ENCODE measurements at places on chromosomes 5 and 9.

DNA sequence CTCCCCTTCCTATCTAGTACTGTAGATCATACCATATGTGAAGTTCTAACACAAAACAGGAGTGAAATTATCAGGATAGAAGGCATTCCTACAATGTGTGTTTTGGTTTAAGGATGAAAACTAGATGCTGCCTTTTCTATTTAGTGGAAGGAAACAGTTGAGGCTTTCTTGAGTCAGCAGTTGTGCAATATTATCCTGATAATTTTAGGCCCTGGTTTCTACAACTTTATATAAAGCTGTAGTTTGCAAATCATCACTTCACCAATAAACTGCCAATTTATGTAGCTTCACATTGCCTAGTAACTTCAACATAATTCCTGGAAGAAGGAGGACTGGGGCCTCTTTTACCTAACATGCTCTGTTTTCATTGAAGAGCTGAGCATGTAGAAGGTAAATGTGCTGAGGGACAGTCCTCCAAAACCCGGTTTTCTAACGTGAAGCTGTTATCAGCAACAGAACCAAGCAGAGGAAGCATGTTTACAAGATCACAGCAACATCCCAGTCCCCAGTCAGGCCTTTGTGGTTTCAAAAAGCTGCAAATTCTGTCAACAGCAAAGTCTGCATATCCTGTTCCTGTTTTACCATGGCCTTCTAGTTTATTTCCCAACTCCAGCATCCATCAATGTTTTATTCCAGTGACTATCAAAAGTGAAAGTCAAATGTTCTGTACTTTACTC is 513.4 kb upstream of the MEF2C start:
- DNase-seq: no peak

DNA sequence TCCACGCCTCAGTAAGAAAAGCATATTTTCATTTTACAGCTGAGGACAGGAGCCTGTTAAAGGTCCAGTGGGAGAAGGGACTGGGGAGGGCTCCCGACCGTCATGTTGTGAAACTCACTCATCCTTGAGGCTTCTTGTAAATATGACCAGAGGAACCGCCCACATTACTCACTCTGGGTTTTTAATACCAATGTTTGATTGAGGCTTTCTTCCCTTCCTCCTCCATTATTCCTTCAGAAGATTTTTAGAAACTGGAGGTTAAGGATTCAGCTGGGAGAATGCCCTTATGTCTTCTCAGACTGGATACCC is 61.4 kb upstream of the GLRX start:
- no peak for DNase-seq

DNA sequence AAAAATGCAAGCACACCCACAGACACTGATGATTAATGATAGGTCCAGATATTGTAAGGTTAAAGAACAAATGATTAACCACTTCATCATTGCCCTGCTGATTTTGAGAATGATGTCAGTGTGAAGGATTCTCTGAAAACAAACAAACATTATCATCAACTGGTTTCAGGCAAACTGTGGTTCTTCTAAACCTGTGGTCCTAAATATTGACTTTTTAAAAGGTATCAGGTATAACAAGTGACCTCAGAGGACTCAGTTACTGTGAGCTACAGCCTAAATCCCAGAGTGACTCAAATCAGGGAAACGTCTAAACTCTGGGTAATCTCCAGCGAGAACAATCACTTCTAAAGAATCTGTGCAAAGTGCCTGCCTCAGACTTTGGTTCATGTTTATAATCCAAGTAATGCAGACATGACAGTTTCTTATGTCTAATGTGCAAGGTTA is 172.3 kb upstream of the CDH6 start:
- no peak for DNase-seq

- no peak for DNase-seq
Observed at GRCh38 chr9:19754921-19755320, 33.9 kb downstream of the SLC24A2 start.

DNA sequence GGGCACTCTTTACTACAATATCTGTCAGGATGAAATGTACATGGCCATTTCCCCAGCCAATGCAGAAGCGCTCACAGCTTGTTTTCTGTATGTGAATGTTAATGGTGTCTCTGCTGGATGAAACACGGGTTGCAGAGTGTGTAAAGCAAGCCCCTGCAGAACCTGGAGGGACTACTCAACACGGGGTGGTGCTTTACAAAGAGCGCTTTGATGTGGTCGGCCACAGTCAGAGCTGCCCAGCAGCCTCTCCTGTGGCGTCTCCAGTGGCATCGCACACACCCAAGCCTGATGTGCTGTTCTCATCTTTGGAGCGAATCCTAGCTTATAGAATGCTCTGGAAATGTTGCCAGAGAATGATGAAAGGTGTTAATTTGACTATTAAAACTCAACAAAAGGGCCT is 162.7 kb upstream of the NFIL3 start:
- no peak for DNase-seq

- no peak for DNase-seq
Observed at GRCh38 chr5:44652674-44653073, 156.1 kb upstream of the MRPS30 start.

DNA sequence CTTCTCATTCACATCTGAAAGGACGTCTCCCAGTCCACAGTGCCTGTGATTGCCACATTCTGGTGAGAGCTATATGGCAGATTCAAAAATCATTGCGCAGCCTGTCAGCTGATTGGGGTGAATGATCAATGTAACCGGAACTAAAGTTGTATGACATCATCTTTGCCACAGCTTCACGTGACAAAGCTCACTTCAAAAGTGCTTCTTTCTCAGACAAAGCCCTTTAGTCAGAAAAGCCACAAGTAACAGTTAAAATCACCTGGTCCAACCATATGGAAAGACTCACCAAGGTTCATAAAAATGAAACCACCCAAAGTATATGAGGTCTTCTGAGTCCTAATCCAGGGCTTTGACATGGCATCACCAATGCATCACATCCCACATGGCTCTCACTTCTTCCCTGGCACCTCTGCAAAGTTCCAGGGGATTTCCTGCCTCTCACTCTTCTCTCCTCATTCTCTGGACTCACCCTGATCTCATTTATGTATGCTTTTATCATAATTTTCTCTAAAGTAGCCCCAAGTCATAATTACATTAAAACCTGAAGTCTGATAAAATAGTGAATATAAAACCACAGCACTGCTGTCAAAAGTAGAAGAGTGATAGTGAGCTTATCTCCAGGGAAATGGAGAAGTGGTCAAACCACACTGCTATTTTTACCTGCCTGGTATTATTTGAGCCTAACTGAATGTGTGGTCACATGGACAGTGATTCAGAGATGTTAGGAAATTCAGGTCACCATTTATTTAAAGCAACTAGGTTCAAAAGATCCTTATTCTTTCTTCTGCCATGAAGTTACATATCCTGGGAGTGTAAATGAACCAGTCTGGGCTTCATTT is 193.1 kb upstream of the PTGER4 start:
- peak; percentile 7 for DNase-seq

DNA sequence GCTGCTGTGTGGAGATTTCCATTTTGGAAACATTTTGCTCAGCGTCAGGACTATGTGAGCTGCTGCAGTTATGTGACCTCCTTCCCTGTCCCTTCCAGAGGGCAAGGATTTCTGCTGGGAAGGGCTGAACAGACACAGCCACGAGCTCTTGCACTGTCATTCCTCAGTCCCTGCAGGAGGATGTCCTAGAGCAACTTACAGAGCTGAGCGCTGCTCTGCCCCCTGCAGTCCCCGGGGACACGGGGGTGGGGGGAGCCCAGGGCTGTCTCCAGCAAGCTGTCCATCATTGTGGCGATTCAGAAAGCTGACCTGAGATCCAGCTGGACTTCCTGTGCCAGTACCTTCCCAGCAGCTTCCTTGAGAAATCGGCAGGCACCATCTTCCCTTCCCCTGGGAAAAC is 28.0 kb upstream of the MAP1B start:
- no peak for DNase-seq

GRCh38 chr5:2639425-2639824 is 112.1 kb downstream of the IRX2 start:
- no peak for DNase-seq

DNA sequence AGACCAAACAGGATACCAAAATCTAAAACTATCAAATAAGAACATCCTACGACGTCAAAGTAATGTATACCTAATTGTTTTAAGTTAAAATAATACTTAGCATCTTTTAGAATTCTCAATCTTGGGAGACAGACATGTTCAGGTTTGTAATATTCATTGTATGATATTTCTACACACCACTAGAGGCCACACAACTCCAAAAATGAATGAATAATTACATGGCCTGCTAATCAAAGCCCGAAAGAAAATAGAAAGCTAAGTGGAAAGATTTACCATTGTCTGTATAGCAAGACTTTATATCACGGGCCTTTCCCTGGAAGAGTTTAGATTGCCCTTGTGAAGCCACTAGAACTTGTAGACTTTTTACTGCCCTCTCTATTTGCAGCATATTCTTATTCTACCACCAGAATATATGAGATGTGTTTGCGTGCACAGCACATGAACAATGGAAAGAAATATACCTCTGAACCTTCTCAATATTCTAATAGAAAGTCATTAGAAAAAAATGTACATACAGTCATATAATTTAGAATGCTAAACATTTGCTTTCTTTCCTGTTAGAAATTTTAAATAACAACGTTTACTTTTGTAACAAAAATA is 380.1 kb upstream of the NUDT12 start:
- DNase-seq: no peak

GRCh38 chr5:140554454-140554853 is 2.8 kb downstream of the SRA1 start:
- DNase-seq: no peak

GRCh38 chr9:109969011-109969410 is 189.0 kb downstream of the PALM2AKAP2 start:
- no peak for DNase-seq

- no peak for DNase-seq
Observed at GRCh38 chr5:120035181-120035580, 405.8 kb downstream of the FAM170A start.

DNA sequence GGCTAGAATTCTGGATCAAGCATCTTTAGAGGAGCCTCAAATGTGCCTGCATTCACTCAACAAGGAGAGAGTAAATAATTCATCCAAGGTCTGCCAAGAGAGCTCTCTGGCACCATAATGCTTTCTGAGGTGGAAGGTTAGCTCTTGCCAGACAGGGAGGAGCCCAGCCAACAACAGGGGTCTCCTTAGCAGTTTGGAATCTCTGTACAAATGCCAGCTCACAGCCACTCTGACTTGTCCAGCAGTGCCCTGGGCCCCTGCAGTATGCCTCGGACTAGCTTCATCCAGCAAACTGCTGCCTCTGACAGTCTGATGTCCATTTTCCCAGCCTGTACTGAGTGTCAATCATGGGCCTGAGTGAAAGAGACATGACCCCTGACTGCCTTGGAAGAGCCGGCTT is 127.2 kb upstream of the SLC44A1 start:
- no peak for DNase-seq

DNA sequence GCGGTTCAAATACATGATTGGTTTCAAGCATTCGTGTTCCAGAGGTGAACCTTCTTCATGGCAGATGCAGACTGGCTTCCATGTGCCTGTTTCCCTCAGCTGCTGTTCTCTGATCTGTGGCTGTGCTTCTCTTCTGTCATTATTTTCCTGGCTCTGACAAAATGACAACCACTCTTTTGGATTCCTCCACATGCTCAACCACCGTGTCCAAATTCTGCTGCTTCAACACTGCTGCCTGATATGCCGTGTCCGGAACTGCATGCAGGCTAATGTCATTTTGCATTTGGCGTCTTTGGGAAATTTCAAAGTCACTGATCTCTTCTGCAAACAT is 368.7 kb upstream of the ZNF608 start:
- no peak for DNase-seq

DNA sequence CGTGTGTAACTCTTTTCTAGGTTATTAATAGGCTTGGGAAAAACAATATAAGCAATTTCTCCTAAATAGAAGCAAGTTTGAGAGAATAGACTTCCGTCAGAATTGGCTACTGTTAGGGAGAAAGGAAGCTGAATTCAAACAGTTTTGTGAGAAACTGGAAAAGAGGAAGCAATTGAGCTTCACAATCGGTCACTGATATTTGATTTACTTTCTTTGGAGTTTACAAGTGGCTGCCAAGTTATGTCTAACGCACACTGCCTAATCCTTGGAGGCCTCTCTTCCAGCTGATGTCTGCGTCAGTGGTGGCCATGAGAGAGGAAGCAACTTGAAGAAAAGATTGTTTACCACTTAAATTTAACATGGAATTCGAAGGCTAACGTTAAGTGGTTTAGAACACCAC is 319.5 kb downstream of the ADGRV1 start:
- DNase-seq: no peak

DNA sequence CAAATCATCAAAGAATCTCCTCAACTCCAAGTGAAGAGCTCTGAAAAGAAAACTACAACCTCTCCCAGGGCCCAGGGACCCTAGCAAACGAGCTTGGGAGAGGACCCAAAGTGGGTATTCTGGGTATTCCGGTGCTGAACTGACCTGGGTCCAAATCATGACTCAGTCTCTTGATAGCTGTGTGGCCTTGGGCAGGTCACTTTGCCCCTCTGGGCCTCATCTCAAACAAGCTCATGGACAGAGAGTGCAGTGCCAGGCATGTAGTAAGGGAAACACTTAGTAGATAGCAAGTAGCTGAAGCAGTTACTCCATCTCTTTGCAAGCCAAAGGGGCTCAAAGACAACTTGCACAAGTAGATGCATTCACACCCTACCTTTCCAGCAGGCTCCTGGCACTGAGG is 12.4 kb downstream of the ACSL6 start:
- no peak for DNase-seq

- no peak for DNase-seq
Observed at GRCh38 chr9:34373749-34374148, 2.9 kb downstream of the MYORG start.

DNA sequence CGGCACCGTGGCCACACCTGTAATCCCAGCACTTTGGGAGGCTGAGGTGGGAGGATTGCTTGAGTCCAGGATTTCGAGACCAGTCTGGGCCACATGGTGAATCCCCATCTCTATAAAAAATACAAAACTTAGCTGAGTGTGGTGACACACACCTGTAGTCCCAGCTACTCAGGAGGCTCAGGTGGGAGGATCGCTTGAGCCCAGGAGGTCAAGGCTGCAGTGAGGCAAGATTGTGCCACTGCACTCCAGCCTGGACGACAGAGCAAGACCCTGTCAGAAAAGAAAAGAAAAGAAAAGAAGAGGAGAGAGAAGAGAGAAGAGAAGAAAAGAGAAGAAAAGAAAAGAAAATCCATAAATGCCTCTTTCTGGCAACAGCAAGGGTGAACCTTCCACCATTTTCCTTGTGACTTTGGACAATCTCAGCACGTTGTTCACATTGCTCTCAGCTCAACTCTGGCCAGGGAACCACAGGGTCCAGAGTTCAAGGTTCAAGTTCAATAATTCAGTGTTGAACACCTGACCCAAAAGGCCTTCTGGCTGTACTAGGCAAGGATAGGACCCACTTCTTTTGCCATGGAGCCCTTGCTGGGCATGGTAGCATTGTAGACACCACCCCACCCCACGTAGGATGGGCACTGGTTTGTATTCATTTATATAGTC is 14.6 kb upstream of the DUSP1 start:
- no peak for DNase-seq

DNA sequence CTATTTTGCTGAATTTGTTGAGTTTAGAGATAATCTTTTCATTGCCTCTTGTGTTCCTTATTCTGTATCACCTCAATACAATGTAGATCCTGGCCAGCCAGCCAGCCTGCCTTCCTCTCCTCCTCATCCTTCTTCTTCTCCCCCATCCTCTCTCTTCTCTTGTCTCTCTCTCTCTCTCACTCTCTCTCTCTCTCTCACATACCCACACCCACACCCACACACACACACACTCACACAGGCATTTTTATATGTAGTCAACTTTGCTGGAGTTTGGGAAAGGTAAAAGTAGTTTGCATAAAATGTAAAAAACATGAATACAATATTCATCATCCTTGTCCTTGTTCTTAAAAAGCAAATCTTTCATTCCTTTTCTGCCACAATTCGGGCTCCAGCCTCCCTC is 60.5 kb downstream of the ZFAND5 start:
- no peak for DNase-seq
